ENCODE measurements at places on chromosomes 13 and 19.
A peak's percentile ranks its signal among the peaks of the same experiment; 100 is the strongest.

DNA sequence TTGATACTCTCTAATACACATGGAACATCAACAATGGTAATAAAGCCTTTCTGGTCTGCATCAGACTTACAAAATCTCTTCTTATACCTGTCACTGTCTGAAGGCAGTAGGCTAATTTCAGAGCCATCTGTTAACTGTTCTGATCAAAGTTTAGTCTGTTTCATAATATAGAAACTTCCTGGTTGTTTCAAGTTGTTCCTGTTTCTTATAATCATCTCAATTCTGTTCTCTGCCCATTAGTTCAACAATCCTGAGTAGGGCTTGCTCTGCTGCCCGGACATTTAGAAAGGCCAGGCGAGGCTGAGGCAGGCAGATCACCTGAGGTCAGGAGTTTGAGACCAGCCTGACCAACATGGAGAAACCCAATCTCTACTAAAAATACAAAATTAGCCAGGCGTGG, 5.4 kb upstream of the ZSCAN5A start:
- DNase-seq, result no peak

DNA sequence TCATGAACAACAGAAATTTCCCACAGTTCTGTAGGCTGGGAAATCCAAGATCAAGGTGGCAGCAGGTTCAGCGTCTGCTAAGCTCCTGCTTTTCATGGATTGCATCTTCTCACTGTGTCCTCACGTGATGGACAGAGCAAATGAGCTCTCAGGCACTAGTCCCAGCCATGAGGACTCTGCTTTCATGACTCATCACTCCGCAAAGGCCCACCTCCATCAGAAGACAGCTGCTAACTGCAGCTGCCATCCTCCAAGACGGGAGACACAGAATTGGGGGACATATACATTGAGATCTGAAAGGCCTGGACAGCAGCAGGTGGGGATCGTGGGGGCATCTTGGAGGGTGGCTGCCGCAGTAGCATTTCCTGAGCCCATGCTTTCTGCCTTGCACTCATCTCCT, 44.4 kb upstream of the SPATA13 start:
- no peak for DNase-seq

DNA sequence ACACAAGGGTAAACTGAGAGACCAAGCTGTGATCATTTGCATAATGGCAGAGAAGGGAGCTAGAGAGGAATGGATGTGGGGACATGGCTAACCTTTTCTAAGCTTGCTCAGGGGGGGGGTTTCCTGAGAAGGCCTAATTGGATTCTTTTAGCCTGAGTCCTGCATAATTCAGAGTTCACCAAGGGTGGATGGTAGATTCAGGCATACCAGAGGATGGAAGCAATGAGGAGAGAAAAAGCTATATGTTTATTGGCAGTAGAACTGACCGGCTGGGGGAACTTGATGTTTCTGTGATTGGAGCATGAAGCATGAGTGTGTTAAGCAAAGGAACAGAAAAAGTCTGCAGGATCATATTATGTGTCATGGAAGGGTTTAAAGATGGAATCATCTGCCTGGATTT, 65.9 kb upstream of the KLF12 start:
- DNase-seq, result no peak

DNA sequence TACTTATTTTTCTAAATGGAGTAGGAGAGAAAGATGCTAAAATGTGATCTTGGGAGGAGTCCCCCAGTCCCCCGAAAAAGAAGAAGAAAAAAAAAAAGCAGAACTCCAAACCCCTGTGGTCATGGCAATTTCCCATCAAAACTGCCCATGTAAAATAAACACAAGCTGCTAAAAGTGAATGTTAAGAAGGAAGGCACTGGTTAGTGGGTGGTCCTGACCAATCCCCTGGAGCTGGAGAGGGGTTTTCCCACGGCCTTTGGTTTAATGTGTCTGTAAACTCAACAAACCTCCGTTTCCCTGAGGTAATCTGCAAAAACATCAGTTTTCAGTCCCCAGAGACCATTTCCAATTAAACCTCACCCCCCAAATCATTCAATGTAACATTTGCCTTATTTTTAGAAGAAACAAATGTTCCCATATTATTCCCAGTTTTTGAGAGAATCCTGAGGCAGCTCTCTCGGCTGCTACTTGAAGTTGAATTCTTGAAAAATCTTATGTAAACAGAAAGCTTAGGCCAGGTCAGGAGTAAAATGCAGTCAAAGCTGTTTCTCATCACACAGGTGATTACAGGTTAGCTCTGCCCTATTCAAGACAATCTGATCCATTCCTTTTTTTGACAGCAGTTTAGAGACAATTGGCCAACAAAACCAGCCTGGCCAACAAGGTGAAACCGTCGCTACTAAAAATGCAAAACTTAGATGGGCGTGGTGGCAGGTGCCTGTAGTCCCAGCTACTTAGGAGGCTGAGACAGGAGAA, 17.0 kb downstream of the RAB3D start:
- no peak for DNase-seq

GRCh38 chr19:46731007-46731501, 14.1 kb upstream of the PRKD2 start:
- DNase-seq, result no peak

DNA sequence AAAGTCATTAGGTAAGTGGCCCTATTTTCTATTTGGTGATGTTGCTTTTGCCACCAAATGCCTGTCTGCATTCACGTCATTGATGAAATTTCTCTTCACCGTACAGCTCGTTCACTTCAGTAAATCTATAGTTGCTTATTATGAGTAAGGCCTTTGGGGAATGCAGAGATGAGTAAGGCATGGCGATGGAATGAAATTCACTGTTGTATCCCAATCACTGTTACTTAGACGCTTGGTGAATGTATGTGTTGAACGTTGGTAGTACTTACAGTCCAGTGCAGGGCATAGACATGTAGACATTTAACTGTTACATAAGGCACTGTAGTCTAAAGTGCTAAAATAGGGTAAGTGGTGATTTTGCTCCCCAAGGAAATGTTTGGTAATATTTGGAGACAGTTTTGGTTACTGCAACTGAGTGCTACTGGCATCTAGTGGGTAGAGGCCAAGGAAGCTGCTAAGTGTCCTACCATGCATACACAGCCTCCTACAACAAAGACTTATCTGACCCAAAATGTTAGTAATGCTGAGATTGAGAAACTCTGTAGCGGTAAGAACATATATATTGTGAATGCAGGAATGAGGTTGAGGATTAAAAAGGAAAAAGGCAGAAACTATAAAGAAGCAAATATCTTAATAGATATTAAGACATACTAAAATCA, 5.8 kb downstream of the AKAP11 start:
- DNase-seq, result no peak

DNA sequence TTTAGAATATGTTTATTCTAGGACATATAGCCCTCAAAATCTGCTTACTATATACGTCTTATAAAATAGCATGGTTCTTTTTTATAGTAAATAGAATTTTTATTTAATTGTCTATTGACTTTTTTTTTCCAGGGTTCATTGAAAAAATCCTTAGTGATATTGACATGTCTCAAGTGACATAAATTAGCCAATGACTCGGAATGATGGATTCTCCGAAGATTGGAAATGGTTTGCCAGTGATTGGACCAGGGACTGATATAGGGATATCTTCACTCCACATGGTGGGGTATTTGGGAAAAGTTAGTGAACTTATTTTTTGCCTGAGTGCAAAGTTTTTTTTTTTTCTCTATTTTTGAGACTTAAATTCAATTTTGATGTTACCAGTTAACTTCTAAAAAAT, 3.2 kb downstream of the USPL1 start:
- no peak for DNase-seq

DNA sequence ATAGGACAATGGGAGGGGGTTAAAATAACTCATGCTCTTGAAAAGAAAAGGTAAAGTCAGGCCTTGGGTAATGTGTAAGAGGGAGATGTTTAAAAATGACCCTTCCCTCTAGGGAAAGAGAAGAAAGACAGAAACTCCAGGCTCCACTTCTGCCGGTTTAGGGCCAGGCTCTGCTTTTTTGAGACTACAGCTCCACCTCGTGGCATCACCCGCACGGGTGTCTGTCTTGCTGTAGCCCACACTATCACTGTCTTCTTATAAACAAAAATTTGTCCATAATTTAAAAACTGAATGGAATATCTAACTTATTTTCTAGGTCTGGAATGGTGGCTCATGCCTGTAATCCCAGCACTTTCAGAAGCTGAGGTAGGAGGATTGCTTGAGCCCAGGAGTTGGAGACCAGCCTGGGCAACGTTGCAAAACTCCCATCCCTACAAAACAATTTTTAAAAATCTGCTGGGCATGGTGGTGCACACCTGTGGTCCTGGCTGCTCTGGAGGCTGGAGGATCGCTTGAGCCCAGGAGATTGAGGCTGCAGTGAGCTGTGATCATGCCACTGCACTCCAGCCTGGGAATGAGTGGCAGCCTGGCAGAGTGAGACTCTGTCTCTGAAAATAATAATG, 65.1 kb upstream of the GTF3A start:
- DNase-seq, result no peak

- no peak for DNase-seq
These were observed 8.1 kb upstream of the CYP2F1 start for GRCh38 chr19:41106177-41106576.

DNA sequence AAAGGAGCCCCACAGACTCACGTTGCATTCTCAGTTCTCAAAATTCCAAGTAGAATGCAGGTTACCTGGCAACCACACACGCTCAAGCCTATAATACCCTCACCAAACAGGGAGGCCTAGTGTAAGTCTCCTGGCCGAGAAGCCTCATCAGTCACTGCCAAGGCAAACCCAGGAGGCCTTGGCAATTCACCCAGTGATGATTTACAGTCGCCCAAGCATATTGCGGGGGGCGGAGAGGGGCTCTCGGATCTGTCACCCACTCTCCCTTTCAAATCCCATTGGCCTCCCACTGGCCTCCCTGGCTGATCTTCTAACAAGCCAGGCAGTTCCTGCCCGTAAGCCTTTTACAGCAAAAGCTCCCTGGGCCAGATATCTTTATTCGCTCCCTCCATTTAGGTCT, 1.1 kb downstream of the AKAP8L start:
- no peak for DNase-seq

DNA sequence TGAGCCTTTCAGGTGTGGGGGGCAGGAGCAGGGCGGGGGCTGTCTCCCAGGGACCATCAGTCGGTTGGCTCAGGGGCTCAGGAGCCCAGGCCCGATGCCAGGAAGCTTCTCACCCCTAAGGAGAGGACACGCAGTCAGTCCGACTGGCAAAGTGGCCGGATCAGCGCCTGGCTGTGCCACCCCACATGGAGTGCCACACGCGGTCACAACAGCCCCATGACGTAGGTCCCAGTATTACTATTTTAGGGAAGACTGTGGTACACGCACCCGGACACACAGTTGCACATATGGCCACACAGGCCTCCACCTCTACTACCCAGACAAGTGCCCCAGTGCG, 29.3 kb upstream of the GRTP1 start:
- no peak for DNase-seq

DNA sequence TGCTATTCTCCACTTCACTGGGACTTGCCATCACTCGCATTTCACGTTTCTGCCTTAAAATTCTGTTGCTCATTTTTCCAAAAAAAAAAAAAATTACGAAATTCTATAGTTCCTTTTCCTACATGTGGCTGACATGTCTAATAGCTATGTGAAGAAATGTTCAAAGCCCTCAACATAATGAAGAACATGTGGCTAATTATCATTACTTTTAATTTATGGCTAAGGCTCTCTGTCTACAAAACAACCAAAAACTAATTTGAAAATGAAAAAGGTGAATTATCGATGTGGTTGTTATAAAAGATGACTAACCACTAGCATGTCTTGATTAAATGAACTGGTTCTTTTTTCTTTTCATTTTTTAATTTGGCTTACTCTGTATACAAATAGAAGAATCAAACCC, 940.0 kb downstream of the EFNB2 start:
- DNase-seq, result no peak

DNA sequence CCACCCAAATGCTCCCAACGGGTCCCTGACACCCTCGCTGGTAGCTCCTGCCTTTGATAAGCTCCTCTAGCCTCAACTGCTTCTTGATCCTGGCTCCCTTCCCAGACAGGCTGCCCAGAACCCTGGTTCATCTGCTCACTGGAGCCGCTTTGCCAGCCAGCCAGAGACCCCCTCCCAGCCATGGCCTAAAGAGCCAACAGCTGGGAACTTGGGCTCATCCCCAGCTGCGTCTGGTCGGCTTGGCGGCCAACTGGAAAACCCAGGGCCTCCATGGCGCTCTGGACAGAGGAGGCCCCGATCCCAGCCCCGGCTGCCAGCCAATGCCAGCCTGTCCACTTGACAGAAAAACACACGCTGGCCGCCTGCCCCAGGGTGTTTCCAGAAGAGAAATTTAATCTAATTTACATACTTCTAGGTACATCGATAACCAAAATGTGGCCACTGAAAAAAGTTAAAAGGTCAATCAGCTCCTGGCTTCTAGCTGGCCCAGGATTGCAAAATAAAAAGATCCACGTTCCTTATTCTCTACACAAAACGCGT, 3.0 kb upstream of the AKAP8L start:
- no peak for DNase-seq

GRCh38 chr19:42293540-42293939, 8.4 kb upstream of the PRR19 start:
- no peak for DNase-seq

GRCh38 chr13:89790696-89791095, 1556.8 kb upstream of the MIR17HG start:
- DNase-seq, result no peak

GRCh38 chr13:98629055-98629454, 52.1 kb upstream of the STK24 start:
- no peak for DNase-seq

DNA sequence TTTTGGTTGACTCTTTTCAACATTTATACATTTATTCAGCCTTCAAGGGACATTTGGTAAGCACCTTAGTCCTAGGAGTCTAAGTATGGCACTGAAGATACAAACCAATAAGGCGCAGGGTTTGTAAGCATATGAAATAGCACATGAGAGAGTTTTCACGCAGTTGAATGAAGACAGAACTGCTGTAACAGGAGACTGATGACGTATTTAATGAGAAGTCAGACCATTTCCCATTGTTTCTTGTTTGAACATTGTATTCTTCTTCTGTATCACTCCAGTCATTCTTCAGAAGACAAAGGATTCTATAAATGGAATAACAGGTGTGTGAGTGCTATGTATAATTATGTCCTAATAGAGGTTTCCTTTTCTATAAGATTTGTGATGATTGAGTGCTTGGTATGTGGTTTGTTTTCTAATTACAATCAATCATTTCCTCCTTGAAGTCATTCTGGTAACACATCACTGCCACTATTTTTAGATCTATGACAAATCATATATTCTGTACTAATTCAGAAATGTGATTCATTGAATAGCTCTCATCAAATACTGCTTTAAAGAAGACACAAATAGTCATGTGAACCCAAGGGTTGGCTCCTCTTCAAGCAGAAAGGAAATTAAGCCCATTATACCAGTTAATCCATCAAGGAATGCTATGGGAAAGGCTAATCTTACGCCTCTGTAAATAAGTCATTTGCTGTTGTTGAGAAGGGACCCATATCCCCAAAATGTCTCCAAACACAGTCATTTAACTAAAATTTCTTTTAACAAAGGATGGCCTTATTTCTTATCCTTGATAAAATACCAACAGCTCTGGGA, 222.8 kb upstream of the NBEA start:
- no peak for DNase-seq

GRCh38 chr19:51501594-51502263, at the start of gene SIGLEC12:
Gene SIGLEC12 (minus strand): TSS chr19:51501800. CDS start chr19:51501733, 67 bp downstream.
- DNase-seq, result no peak

- peak; percentile 33 for DNase-seq
These were observed 74.5 kb downstream of the GGACT start for GRCh38 chr13:100513987-100514670.
